Breast epithelium (tissue), 4 donors: ENCODE measurements at places on chromosomes 1 and 21. TPM values are rescaled to one million over a fixed set of nuclear protein-coding genes. Genes with fewer than 3 reads are reported as not detected.

The DCLRE1B gene
- total RNA-seq = 3.3 TPM

The CRYBG2 gene
- total RNA-seq = not detected

The RNU1-4 gene
- under 0.01 TPM for total RNA-seq

The F11R gene
- total RNA-seq = 74.3 TPM

The HES3 gene
- not detected for total RNA-seq

The ANKRD34A gene
- total RNA-seq = 0.98 TPM

The ZBED6 gene
- total RNA-seq = 28.8 TPM

The C1orf115 gene
- total RNA-seq = 44.6 TPM

The ACOT11 gene
- 7.3 TPM for total RNA-seq

The PLCH2 gene
- total RNA-seq = 0.16 TPM

The SPRR4 gene
- not detected for total RNA-seq

- DNase-seq = no peak
Observed at GRCh38 chr1:108590957-108591356, 31.1 kb downstream of the EEIG2 start.

DNA sequence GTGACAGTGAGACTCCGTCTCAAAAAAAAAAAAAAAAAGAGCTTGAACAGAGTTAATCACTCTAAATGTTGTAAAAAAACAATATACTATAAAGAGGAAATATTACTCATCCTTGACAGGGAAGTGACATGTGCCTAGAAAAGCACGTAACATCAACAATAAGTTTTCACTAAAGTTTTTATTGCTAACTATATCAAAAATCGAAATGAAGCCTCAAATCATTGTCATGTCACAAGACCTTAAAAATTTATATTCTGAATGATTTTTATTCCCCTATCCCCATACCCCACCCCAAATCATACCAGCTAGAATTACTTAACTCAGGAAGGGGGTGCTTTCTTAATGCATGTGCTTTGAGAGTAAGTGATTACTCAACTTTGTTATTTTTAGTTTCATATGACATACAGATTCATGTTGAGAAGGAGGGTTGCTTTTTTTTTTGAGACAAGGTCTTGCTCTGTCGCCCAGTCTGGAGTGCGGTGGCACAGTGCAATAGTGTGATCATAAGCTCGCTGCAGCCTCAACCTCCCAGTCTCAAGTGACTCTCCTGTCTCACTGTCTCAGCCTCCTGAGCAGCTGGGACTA is 53.6 kb upstream of the MUTYH start:
- no peak for DNase-seq

DNA sequence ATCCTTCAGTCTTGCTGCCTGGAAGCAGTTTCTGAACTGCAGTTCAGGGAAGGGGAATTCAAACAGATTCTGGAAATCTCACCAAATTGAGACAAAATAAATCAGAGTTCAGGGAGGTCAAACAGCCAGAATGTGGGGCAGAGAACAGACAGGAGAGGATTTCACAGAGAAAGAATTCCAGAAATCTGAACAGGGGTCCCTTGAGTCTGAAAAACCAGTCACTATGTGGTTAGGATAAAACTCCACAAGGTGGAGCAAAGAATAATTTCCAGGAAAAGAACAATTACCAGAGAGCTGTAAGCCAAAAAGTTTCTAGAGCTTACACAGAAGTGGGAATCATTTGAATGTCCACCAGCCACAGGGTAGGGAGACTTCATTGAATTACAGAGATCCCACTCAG is 84.7 kb downstream of the URB2 start:
- DNase-seq = no peak

GRCh38 chr1:225973158-225973557 is 26.0 kb downstream of the SDE2 start:
- DNase-seq = no peak

GRCh38 chr1:247387096-247387495 is 28.9 kb upstream of the NLRP3 start:
- DNase-seq = no peak

DNA sequence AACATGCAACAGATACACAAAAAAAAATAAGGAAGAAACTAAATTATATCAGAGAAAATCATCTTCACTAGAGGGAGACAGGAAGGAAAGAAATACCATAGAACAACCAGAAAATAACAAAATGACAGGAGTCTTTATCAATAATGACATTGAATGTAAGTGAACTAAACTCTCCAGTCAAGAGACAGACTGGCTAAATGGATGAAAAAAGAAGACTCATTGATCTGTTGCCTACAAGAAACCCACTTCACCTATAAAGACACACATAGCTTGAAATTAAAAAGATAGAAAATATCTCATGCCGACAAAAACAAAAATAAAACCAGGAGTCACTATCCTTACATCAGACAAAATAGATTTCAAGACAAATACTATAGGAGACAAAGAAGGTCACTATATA is 593.1 kb upstream of the USP24 start:
- DNase-seq = no peak

GRCh38 chr1:83822208-83822607 is 176.7 kb downstream of the TTLL7 start:
- DNase-seq = no peak

GRCh38 chr1:171988243-171988885 is 147.1 kb downstream of the DNM3 start:
- DNase-seq = no peak

- no peak for DNase-seq
Observed at GRCh38 chr1:199184180-199184579, 545.3 kb downstream of the PTPRC start.

DNA sequence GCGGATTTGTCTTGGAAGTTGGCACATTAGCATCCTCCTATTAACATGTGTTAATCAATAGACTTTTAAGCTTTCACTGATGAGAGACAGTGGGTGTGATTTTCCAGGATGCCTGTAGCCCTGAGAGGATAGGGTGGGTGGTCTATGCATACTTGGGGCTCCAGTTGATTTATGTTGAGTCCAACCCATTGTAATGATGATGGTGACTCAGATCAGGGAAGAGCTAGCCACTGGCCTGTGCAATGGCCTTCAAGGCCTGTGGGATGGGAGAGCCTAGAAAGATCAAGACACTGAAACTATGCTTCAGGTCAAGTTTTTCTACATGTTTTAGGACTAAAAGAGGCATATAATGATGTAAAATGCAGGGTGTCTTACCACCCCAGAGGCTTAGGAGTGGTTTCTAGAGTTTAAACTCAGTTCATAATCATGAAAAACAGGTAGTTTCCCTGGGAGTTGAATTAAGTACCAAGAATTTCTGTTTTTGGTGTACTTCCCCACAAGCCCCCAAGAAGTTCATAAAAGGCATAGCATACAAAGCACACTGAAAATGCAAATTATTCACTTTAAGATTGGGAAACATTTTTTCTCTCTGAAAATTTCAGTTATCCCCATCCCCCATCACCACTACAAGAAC is 19.9 kb downstream of the BEND5 start:
- DNase-seq = no peak

- no peak for DNase-seq
Observed at GRCh38 chr1:99185196-99185595, 79.1 kb upstream of the PLPPR4 start.

- no peak for DNase-seq
Observed at GRCh38 chr1:226063977-226064815, 1.7 kb downstream of the H3-3A start.

- DNase-seq = no peak
Observed at GRCh38 chr1:197465528-197466327, 197.7 kb downstream of the CRB1 start.

DNA sequence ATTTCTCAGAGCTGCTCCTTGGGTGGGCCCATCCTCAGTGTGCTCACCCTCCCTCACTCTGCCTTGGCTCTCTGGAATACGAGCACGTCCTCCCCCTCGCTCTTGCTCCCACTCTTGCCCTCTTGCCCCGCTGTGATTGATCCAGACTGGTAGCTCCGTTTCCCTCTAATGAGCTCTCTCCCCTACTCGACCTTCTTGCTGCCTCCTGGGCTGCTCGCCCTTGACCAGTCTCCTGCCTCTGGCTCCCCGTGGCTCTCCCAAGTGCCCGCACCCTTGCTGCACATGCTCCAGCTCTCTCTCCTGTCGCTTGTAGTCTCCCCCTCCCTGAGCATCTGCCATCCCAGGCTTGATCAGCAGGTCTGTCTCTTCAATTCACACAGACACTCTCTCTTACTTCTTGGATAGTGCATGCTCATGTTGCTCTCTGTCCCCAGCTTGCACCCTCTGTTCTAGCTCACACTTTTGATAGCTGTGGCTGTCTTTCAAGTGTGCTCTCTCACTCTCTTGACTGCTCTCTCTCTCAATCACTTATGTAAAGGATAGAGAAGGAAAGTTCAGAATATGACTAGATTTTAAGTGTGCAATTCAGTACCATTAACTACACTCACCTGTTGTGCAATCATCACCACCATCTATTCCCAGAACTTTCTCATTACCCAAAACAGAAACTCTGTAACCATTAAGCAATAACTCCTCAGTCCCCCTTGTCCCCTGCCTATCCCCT is 51.1 kb downstream of the PHC2 start:
- no peak for DNase-seq

- peak; percentile 48 for DNase-seq
Observed at GRCh38 chr21:46124926-46125845, 27.3 kb downstream of the COL6A2 start.

DNA sequence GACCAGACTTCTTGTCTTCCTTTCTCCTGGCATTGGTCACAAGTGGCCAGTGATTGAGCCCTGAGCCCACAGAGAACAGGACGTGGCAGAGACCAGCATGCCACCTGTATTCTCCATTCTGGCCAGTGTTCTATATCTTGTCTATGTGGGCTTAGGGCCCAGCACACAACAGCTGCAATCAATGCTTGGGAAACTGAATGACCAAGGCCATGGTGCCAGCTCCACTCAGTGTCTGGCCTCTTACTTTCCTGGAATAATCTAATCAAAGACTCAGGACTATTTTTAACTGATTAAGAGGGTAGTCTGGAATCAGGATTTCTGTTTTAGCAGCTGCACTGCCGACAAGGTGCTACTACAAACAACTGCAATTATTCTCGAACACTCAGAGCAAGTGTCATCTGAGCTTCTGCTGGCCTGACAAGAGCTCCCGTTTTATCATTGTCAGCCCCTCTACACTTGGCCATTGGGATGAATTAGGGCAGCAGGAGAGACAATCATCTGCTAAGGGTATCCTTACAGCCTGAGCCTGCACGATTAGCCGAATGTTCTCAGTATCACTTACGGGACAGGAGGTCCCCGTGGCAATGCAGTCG is 74.4 kb upstream of the GRIK3 start:
- DNase-seq = no peak

GRCh38 chr1:5740865-5741860 is 251.1 kb downstream of the NPHP4 start:
- no peak for DNase-seq

- DNase-seq = no peak
Observed at GRCh38 chr1:64514197-64514765, 44.4 kb downstream of the CACHD1 start.

DNA sequence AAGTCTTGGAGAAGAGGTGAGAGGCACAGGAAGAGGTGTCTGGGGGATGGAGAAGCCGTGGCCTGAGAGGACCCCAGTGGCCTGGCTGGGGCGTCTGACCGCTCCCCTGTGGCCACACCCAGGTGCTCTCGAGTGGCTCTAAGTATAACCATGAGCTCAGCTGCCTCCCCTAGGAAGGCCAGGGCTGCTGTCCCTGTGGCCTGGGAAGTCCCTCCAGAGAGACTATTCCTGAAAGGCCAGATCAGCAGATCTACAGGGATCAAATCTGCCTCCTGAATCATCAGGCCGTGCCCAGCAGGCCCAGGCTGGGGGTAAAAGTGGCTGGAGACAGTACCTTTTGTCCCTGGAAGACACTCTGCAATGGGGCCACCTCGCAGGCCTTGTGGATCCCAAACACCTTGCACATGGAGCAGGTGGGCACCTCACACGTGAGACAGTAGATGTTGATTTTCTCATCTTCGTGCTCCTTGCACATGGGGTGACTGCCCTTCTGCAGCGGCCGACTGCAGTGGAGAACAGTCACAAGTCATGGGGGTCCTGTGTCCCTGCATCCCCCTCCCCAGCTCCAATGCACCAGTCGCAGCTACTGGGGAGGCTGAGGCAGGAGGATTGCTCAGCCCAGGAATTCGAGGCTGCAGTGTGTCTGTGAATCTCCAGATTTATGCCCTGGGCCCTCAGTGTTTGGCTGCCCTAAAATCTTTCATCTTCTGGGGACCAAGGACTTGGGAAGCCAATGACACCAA is 6.4 kb downstream of the TRIM63 start:
- DNase-seq = no peak

DNA sequence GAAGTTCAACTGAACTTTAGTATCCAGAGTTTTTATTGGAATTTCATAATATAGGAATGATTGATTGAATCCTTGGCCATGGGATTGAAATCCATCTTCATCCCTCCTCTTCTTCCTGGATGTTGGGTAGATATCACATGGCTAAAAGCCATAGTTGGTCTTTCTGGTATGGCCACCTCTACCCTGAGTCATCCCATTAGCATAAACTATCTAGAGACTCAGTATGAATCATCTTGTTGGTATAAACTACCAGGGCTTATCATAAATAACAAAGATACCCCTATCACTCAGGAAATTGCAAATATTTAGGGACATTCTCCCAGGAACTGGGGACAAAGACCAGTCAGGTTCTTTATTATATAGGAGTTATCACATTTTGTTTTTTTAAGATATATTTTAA is 21.2 kb upstream of the ZP4 start:
- DNase-seq = no peak

DNA sequence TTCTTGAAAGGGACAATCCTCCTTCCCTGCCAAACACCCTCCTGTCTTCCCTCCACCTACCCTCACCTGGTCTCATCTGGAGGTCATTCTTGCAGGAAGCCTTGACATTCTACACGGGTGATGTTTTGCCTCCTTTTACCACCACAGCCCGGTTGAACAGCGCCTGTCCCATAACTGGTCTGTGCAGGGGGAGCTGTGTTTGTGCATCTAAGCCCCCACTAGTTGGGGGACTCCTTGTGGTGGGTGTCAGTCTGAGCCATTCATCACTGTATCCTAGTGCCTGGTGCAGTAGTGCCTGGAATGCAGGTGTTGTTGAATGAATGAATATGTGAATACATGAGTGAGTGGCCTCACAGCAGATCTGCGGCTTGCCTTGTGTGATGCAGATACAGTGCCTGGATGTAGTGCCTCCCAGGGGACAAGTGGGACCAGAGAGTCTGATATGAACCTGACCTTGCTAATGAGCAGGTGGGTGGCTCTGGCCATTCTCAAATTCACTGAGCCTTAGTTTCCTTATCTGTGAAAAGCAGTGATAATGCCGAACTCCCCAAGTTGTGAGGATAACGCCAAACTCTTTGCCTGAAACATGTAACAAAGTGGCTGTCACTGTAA is 79.8 kb downstream of the OMA1 start:
- no peak for DNase-seq

GRCh38 chr1:204791453-204792353 is 79.0 kb upstream of the NFASC start:
- peak; percentile 70 for DNase-seq
